ENCODE measurements at places on chromosomes 4 and X.

DNA sequence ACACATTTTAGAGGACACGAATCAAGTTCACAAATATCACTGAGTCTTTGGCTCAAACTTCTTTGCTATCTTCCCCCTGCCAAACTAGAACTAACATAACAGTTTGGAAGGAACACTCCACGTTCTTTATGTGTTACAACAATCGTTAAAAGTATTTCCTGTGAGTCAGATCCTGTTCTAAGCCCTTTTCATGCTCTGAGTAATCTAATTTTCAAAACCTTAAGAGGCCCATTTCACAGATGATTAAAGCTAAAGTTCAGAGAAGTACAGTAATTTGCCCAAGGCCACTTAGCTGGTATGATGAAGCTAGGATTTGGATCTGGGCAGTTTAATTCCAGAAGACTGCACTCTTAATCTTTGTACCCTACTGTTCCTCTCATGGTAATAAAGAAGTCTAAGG is 854.4 kb upstream of the INTU start:
- H3K27ac ChIP-seq, result no peak overlapping the region
- no peaks in the 10 kb centered on the region for H3K27me3 ChIP-seq
- H3K4me3 ChIP-seq, result no peak overlapping the region
- H3K4me1 ChIP-seq, result no peaks in the 10 kb centered on the region

DNA sequence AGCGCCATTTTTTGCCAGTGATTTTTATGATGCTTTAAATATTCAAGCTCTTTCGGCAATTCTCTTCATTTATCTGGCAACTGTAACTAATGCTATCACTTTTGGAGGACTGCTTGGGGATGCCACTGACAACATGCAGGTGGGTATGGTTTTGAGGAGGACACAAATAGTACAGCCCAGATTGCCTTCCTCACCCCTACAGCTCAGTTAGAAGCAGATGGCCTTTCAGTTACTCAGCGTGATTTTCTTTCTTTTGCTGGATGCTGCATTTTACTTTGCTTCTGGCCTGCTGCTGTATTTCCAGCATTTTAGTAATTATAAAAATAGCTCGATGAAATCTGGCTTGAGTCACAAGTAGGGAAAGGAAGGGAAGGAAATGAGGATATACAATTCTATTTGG is 114.7 kb downstream of the SLC4A4 start:
- H3K27ac ChIP-seq, result no peak overlapping the region
- H3K27me3 ChIP-seq, result no peaks in the 10 kb centered on the region
- no peak for DNase-seq
- no peak overlapping the region for H3K4me3 ChIP-seq
- no peaks in the 10 kb centered on the region for H3K4me1 ChIP-seq

DNA sequence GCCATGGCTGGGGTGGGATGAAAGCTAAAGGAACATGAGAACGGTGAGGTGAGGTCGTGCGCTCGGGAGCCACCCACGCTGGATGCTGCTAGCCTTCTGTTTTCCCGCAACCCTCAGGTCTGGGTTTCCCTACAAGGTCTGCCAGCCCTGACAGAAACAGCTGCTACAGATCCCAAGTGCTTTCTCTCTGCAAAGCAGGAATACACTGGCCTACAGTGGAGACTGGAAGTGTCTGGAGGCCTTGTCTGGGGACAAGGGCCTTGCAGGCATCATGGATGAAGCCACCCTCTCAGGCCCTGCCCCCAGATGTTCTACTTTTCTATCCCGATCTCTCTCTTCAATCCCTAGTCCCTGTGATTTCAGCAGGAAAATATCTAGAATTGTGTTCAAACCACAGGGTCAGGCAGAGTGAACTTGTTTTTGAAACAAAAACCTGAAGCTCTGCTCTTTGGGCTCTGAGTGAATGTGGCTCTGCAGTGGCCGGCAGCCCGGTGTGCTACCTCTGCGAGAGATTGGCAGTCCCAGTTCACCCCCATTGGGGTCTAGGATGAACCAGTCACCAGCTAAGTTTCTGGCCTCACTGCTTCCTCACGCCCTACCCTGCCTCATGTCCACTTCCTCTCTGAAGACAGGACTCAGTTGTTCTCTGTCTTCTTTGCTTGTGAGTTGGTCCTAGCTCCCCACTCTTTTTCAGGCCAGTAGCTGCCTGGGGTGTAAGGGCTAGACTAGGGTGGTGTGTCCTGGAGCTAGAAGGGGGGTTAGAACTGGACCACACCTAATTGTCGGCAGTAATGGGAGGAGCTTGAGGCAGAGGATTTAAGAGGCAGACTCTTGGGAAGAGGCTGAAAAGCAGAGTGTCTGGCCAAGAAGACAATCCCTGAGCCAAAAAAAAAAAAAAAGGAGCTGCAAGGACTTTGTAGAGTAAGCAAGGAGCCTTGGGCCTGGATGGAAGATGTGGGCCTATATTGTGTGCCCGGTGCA is 89.6 kb downstream of the RTL5 start:
- peaks cover 5% of the 10 kb centered on the region for H3K4me1 ChIP-seq
- H3K4me3 ChIP-seq, result no peak overlapping the region
- H3K27me3 ChIP-seq, result no peaks in the 10 kb centered on the region

- no peaks in the 10 kb centered on the region for H3K36me3 ChIP-seq
- no peak overlapping the region for H3K27ac ChIP-seq
- peak; percentile 41 for DNase-seq
- H3K4me1 ChIP-seq, result no peaks in the 10 kb centered on the region
These were observed 572.4 kb upstream of the GALNT7 start for GRCh38 chr4:172596206-172596605.

- no peaks in the 10 kb centered on the region for H3K4me1 ChIP-seq
- H3K4me3 ChIP-seq, result no peak overlapping the region
- DNase-seq, result no peak
- no peak overlapping the region for H3K27ac ChIP-seq
- peaks cover 3% of the 10 kb centered on the region for H3K36me3 ChIP-seq
- no peaks in the 10 kb centered on the region for H3K27me3 ChIP-seq
These were observed 160.3 kb upstream of the VEGFC start for GRCh38 chr4:176953021-176953420.

- no peaks in the 10 kb centered on the region for H3K4me1 ChIP-seq
- no peak overlapping the region for H3K4me3 ChIP-seq
- no peaks in the 10 kb centered on the region for H3K27me3 ChIP-seq
These were observed 30.8 kb upstream of the NDP start for GRCh38 chrX:44003975-44004374.

- H3K27ac ChIP-seq, result no peak overlapping the region
- H3K27me3 ChIP-seq, result no peaks in the 10 kb centered on the region
- H3K36me3 ChIP-seq, result no peaks in the 10 kb centered on the region
These were observed 145.1 kb upstream of the ARHGEF9 start for GRCh38 chrX:63930140-63930539.

DNA sequence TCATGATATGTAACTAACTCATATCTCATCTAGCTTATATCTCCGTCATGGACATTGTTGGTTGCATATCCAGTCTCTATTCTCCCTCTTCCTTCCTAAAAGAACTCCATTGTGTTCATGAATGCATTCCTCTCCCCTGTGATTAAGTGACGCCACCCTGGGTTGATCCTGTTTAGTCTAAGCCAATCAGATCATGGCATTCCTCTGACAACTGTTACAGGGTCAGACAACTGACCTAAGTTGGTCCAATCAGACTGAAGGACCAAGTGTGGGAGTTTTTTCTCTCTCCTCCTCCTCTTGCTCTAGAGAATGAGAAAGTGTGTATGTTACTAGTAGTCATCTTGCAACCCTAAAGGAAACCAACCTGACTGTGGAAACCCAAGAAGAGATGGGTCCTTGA is 3.6 kb downstream of the APOO start:
- H3K4me3 ChIP-seq, result no peak overlapping the region
- H3K4me1 ChIP-seq, result peaks cover 22% of the 10 kb centered on the region
- H3K27me3 ChIP-seq, result no peaks in the 10 kb centered on the region
- no peaks in the 10 kb centered on the region for H3K36me3 ChIP-seq
- no peak overlapping the region for H3K27ac ChIP-seq
- no peak for DNase-seq

GRCh38 chr4:54063229-54063628 is 1.2 kb downstream of the CHIC2 start:
- H3K27me3 ChIP-seq, result peaks cover 14% of the 10 kb centered on the region
- no peak overlapping the region for H3K27ac ChIP-seq
- no peaks in the 10 kb centered on the region for H3K36me3 ChIP-seq
- peak overlapping the region; percentile 95 for H3K4me3 ChIP-seq
- peaks cover 31% of the 10 kb centered on the region for H3K4me1 ChIP-seq

- H3K4me3 ChIP-seq, result no peak overlapping the region
- no peaks in the 10 kb centered on the region for H3K36me3 ChIP-seq
- H3K4me1 ChIP-seq, result no peaks in the 10 kb centered on the region
- no peak overlapping the region for H3K27ac ChIP-seq
- peak; percentile 24 for DNase-seq
- no peaks in the 10 kb centered on the region for H3K27me3 ChIP-seq
These were observed 86.1 kb downstream of the CENPC start for GRCh38 chr4:67459164-67459563.

DNA sequence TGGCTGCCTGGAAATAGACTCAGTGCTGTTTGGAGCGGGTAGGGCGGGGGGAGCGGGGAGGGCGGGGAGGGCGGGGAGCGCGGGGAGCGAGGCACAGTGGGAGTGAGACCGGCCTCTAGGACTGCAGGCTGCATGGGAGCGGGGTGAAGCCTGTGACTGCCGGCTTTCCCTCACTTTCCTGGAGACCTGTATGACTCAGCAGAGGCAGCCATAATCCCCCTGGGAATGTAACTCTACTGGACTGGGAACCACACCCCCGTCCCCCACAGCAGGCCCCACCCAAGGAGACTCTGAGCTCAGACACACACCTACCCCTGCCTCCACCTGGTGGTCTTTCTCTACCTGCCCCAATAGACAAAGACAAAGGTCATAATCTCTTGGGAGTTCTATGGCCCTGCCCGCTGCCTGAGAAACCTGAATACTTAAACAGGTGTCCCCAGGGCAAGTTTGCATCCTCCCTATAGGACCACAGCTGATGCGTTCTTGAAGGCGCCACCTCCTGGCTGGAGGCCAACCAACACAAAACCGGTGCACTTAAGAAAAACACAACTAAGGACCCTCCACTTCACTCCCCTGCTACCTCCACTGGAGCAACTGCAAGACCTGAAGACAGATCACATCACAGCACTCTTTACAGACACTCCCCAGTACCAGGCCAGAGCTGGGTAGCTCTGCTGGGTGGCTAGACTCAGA is 18.0 kb downstream of the HDAC8 start:
- peak; percentile 77 for DNase-seq
- no peaks in the 10 kb centered on the region for H3K27me3 ChIP-seq
- peak overlapping the region; percentile 92 for H3K27ac ChIP-seq
- no peaks in the 10 kb centered on the region for H3K4me1 ChIP-seq

GRCh38 chr4:7910952-7911578 is 28.6 kb downstream of the AFAP1 start:
- no peaks in the 10 kb centered on the region for H3K27me3 ChIP-seq
- H3K4me1 ChIP-seq, result peaks cover 68% of the 10 kb centered on the region
- peak; percentile 77 for DNase-seq
- H3K4me3 ChIP-seq, result 0 out of 2 replicates have a peak overlapping the region, but pooled peaks have one; percentile 4
- H3K27ac ChIP-seq, result peak overlapping the region; percentile 88

DNA sequence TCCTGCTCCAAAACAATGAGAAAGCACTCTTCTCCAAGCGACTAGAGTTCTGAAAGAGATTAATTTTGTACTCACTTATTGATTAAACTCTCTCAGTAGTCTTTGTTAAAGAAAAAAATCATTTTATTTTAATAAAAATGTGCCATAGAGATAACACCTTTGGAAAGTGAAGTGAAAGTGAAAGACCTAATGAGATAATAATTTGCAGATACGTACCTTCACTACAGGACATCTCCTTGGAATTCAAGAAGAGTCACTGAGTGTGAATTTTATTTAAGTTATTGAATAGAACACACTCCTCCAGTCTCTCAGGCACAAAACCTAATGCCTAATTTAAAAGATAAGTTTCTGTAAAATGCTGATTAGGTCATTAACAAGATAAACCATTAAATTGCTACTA is 1070.6 kb upstream of the GRID2 start:
- no peaks in the 10 kb centered on the region for H3K27me3 ChIP-seq
- H3K36me3 ChIP-seq, result no peaks in the 10 kb centered on the region
- H3K4me1 ChIP-seq, result no peaks in the 10 kb centered on the region
- no peak for DNase-seq

DNA sequence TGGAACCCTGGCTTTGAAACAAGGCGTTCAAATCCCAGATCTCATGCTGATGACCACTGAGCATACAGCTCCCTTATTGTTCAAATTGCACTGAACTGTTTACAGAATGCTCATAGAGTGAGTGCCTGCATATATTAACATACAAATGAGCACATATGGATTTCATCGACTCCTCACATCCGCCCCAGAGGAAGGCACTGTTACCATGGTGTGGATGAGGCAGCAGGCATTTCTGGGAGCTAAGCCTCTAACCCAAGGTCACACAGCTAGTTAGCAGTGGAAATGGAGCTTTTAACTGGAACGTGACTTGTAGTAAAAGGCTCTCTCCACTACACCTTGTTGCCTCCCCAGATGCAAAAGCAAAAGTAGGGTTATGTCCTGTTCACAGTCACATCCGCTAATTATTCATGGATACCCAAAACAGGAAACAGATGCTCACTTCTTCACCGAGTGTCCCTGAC is 289.7 kb downstream of the STK32B start:
- H3K27ac ChIP-seq, result no peak overlapping the region
- no peak overlapping the region for H3K4me3 ChIP-seq

GRCh38 chr4:88503344-88503743 is 20.2 kb downstream of the PYURF start:
- no peak overlapping the region for H3K4me3 ChIP-seq
- H3K27me3 ChIP-seq, result no peaks in the 10 kb centered on the region
- H3K36me3 ChIP-seq, result no peaks in the 10 kb centered on the region
- no peak for DNase-seq
- no peak overlapping the region for H3K27ac ChIP-seq

GRCh38 chr4:25209702-25210101 is 24.1 kb upstream of the PI4K2B start:
- H3K27ac ChIP-seq, result peak overlapping the region; percentile 12
- H3K4me1 ChIP-seq, result peaks cover 19% of the 10 kb centered on the region
- DNase-seq, result peak; percentile 79
- H3K27me3 ChIP-seq, result no peaks in the 10 kb centered on the region

- H3K4me1 ChIP-seq, result no peaks in the 10 kb centered on the region
- no peak overlapping the region for H3K4me3 ChIP-seq
- H3K27ac ChIP-seq, result no peak overlapping the region
- DNase-seq, result no peak
- H3K36me3 ChIP-seq, result no peaks in the 10 kb centered on the region
These were observed 173.6 kb upstream of the MED14 start for GRCh38 chrX:40908857-40909475.

GRCh38 chr4:83910693-83911092 is 374.8 kb downstream of the GPAT3 start:
- no peak for DNase-seq
- H3K27ac ChIP-seq, result no peak overlapping the region
- H3K27me3 ChIP-seq, result no peaks in the 10 kb centered on the region
- no peak overlapping the region for H3K4me3 ChIP-seq
- peaks cover 29% of the 10 kb centered on the region for H3K4me1 ChIP-seq

DNA sequence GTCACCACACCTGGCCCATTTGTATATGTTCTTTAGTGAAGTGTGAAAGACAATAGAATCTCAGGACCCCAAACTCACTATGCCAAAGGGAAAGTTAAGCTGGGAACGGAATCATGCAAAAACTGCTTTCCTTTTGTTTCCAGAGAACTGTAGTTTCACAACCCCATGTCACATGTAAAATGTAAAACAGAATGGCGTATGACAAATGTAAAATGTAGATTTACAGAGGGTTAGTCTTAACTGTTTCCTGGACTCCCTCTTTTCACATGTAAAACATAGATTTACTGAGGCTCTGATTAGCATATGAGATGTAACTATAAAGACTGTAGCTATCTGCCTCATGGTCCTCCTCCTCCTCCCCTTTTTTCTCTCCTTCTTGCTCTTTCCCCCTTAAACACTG is 66.3 kb downstream of the ABLIM2 start:
- no peaks in the 10 kb centered on the region for H3K4me1 ChIP-seq
- no peak overlapping the region for H3K4me3 ChIP-seq
- DNase-seq, result no peak
- no peaks in the 10 kb centered on the region for H3K27me3 ChIP-seq
- no peak overlapping the region for H3K27ac ChIP-seq
